ENCODE measurements at places on chromosomes 11 and 22. TPM values are rescaled to one million over a fixed set of nuclear protein-coding genes. Genes with fewer than 3 reads are reported as not detected.

PRG3 gene
- not detected for total RNA-seq

LDHAL6A gene
- total RNA-seq: not detected

SUSD2 gene
- 0.55 TPM for total RNA-seq

C22orf31 gene
- total RNA-seq: not detected

OR51A4 gene
- total RNA-seq: not detected

OR8B4 gene
- not detected for total RNA-seq
